ENCODE measurements at places on chromosomes 5 and 9.

GRCh38 chr5:94682814-94683520 lies 64.5 kb downstream of the SLF1 start:
- no peak for DNase-seq

GRCh38 chr9:104073770-104074133 lies 20.4 kb upstream of the SMC2 start:
- no peak for DNase-seq

- no peak for DNase-seq
Measured at GRCh38 chr9:33129251-33129885, 37.8 kb downstream of the B4GALT1 start.

- DNase-seq, result no peak
Measured at GRCh38 chr5:166279828-166280227, 2011.6 kb upstream of the WWC1 start.

DNA sequence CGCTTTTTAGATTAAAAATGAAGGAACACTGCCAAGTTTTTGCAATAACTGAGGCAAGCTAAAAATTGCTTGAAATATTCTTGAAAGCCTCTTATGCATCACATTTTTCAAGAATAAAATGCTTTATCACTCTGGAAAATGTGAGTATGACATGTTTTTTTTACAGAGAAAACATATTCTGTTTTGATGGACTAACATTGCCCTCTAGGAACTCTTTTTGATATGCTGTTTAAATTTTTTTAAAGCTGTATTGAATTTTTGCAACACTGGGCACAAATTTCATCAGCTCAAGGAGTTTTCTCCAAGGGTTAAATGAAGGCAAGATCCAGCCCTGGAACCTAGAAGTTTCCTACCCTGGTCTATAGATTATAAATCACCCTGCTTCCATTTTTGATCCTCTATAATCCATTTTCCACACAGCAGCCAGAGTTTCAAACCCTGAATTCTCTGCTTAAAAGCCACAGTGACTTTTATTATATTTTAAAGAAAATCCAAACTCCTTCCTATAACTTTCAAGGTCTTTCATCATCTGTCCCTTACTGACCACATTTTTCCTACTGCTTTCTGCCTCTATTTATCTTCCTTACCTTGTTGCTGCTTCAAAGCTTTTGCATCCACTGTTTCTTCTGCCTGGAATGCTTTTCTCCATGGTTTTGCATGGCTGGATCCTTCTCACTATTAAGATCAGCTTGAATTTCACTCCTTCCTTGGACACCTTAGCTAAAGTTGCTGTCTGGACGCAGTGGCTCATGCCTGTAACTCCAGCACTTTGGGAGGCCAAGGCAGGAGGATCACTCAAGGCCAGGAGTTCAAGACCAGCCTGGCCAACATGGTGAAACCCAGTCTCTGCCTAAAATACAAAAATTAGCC lies 60.9 kb downstream of the IL31RA start:
- DNase-seq, result no peak

DNA sequence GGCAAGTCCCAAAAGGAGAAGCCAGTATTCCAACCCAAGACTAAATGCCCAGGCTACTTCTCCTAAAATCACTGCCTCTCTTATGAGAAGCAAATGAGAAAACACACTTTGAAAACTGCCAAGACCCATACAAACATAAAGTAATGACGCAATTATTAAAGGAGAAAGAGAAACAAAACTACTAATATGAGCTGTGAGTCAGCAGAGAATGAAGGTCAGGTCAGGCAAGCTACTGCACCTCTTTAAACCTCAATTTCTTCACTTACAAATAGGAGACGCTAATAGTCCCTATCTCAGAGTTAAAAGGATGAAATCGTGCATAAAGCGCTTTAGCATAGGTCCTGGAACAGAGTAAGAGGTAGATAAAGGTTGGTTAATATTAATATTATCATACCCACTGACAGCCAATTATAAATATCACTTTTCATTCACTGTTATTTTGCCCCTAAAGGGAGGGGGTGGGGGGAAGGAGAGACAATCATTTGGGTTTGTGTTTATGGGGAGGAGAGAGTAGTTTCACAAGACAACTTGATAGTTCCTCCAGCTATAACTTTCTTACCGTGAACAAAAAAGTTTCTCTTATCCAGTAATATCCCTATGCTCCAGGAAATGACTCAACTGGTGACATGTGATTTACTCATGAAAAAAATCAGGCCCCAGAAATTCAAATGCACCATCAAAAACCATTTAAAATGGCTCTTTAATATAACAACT lies 3.6 kb downstream of the PSMB7 start:
- DNase-seq, result no peak

- peak; percentile 14 for DNase-seq
Measured at GRCh38 chr5:160199410-160199911, 29.8 kb upstream of the FABP6 start.

All from stimulated activated CD8-positive, alpha-beta memory T cell treated with anti-CD3 and anti-CD28 coated beads, Interleukin-4, amount 100 ng/mL, for 1 hour (primary cell).